ENCODE measurements at places on chromosomes 1 and 21. TPM values are rescaled to one million over a fixed set of nuclear protein-coding genes. Genes with fewer than 3 reads are reported as not detected.

FPGT gene
- 10.7 TPM for total RNA-seq

VCAM1 gene
- total RNA-seq: 2.9 TPM

AGT gene
- not detected for total RNA-seq

SCNM1 gene
- total RNA-seq: 16.7 TPM

NCAM2 gene
- 0.38 TPM for total RNA-seq

TMEM82 gene
- total RNA-seq: 0.13 TPM
